DMS 273 treated with DMSO at 0.1 percent for 48 hours (cell line): ENCODE measurements at places on chromosomes 6 and 20.

DNA sequence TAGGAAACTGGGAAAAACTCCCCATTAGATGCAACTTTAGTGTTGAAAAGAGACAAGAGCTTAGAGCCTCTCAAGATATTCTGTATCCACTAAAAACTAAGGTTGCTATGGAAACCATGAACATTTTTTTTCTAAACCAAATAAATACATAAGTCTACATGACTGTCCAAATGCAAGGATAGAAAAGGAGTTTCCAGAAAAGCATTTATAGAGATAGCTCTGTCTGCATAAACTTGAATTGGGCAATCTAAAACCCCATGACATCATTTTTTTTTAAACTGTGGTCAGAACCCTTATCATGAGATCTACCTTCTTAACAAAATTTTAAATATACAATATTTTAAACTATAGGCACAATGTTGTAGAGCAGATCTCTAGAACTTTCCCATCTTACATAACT lies 36.4 kb upstream of the FAM83B start:
- no peak for DNase-seq

DNA sequence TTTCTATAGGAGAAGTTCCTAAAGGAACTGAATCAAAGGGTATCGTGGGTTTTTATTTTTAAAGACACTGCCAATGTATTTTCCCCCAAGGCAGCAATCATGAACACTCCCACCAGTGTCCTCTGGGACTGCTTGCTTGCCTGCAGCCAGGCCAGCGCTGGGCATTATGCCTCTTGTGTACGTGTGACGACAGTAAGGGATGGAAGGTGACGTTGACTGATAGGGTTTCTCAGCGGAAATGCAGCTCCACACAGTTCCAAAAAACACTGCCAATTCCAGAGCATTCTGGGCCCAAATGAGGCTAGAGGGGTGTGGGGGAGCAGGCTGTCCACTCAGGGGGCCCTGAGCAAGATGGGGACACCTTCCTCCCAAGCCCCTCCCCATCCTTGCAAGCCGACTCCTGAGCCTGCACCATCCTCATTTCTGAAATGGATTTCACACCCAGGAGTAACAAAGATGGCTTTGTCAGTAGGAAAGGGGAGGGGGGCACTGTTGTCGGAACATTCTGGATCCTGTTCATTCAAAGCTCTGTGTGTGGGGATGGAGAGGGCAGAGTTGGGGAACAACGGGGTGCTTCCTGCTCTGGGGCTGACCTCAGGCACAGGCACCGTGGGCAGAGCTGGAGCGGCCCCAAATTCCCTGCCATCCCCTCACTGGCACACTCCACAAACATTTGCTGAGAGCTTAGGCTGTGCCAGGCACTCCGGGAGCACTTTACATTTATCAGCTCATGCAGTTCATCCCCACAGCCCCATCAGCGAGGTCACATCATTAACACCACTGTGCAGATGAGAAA lies 20.0 kb downstream of the PREX1 start:
- DNase-seq = no peak

GRCh38 chr6:70286905-70287304 lies 16.0 kb downstream of the COL9A1 start:
- DNase-seq = no peak

GRCh38 chr6:136550045-136550329 lies 235 bp downstream of the MAP7 start:
- DNase-seq = no peak

DNA sequence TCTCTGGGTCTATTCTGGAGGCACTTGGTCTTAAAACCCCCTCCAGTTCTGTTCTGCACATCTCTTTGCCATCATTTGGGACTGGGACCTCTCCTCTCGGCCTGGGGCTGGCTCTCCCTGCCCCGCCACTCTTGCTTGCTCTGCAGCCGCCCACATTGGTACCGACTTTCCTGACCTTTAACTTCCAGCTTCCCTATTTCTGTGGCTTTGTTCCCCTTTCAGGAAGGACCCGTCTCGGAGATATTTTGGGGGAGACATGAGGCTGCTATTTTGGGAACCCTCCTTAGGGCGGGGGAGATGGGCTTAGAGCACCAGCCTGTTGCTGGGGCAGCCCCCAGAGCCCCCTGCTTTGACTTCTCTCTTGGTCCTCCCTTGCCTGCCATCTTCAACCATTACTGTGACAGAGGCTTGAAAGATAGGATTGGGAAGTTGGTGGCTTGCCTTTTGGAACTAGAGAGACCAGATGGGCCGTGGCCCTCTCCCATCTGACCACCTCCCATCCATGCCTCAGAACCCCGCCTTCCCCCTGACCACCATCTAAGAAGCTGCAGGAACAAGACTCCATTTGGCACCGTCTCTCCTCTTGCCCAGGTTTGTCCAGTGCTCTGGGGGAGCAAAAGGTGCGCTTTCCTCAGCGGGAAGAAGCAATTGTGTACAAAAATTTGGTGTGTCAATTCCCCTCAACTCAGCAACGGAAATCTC lies 914 bp downstream of the TREM2 start:
- no peak for DNase-seq

GRCh38 chr6:43454696-43455530 lies 435 bp downstream of the DLK2 start:
- DNase-seq = no peak

GRCh38 chr6:151179321-151179720 lies 60.4 kb upstream of the AKAP12 start:
- no peak for DNase-seq

DNA sequence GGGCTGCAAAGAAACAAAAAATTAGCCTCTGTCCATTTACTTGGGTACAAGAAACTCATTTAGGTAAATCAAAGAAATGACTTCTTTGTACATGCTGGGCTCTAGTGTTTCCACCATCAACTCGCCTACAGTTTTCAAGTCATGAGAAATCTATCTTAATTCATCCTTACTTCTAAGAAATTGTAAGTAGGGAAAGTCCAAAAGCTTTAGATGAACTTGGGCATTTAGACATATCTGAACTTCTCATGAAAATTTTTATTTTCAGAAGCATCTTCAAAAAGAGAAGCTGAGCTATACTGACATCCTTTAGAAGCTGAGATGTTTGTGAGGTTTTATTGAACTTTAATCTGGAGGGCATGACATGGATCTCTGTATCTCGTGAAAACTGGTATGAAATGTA lies 117.3 kb downstream of the MYB start:
- no peak for DNase-seq

DNA sequence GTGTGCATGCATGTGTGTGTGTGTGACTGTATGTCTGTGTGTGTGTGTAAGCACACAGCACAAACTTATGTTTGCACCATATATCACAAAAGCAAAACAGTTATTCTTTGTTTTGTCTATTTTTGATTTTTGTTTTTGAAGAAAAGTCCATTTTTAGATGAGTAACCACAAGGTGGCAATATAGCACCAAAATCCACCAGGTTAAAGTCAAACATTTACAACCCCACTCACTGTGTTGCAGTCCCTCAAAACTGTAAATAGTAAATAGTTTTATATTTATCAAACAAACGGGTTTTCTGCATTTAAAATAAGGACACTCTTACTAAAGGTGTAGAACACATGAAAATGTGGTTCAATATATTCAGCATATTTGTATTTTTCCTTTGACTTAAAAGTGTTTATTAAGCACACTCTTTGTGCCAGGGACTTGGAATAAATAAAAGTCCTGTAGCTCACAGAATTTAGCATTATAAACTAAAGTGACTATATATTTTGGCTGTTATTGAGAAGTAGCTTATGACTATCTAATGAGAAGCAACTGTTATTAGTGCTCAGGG lies 118.5 kb downstream of the GFRAL start:
- no peak for DNase-seq

- no peak for DNase-seq
These were observed 179.1 kb downstream of the TFAP2C start for GRCh38 chr20:56808117-56808725.

- DNase-seq = no peak
These were observed 75.7 kb upstream of the QKI start for GRCh38 chr6:163338671-163339405.

- no peak for DNase-seq
These were observed 344.5 kb downstream of the KIF16B start for GRCh38 chr20:16228722-16229121.

DNA sequence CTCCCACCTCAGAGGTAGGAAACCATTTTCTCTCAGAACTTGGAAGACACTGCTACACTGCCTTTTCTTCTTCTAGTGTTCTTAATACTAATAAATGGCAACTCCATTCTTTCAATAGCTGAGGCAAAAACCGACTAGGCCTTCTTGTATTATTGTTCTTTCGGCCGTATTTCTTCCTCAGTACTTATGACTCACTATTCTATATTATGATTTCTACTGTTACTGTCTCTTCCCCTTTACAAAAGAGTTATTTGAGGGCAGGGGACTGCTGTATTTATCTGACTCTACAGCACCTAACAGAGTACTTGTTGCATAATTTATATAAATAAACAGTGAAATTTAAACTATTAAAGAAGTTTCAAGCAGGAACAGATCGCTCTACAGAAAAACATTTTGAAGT lies 3.1 kb downstream of the DNAAF9 start:
- DNase-seq = no peak

DNA sequence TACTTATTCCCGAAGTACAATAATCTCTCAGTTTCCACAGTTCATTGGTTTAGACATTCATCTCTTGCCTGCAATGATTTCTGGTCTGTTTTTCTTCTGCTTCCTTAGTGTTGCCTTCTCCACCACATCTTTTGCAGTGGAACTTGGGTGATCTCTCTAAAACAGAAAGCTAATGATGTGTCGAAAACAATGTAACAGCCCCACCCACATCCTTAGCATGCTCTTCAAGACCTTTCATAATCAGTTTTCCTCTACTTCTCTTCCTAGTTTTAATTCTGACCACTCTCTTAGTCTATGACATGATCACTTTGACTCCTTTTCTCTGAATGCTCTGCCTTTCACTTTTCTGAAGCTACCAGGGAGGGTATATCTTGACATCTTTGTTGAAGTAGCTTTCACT lies 1007.9 kb upstream of the CITED2 start:
- no peak for DNase-seq

- DNase-seq = no peak
These were observed 789.7 kb downstream of the FRK start for GRCh38 chr6:115270953-115271352.

DNA sequence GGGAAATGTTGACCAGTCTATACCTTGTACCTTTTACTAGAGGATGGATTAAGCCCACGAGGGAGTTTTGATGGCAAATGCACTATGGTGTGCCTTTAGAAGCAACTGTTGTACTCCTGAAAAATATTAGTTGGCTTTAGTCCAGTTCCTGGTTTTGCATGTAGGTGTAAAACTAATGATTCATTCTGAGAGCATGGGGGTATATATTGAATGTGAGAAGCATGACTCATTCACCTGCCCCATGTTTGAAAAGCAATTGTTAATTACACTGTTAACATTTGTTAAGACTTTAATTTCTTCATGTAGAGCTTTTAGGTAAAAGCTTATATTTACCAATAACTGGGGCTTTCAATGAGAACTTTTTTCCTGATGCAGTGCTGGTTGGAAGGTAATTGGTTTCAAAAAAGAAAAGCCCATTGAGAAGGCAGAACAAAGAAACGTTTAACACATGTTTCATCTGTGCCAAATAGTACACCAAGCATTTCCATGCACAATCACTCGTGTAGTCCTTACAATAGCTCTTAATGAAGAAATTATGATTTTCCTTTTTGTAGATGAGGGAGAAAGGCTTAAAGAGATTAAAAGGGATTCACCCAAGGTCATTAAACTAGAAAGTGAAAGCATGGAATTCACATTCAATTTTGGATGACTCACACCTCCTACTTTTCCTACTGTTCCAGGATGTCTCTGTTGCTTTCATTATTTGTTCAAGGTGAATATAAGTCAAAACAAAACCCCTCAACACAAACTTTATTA lies 134.1 kb downstream of the CCDC170 start:
- no peak for DNase-seq

- DNase-seq = no peak
These were observed 19.8 kb downstream of the ADGRF5 start for GRCh38 chr6:46901882-46902314.

DNA sequence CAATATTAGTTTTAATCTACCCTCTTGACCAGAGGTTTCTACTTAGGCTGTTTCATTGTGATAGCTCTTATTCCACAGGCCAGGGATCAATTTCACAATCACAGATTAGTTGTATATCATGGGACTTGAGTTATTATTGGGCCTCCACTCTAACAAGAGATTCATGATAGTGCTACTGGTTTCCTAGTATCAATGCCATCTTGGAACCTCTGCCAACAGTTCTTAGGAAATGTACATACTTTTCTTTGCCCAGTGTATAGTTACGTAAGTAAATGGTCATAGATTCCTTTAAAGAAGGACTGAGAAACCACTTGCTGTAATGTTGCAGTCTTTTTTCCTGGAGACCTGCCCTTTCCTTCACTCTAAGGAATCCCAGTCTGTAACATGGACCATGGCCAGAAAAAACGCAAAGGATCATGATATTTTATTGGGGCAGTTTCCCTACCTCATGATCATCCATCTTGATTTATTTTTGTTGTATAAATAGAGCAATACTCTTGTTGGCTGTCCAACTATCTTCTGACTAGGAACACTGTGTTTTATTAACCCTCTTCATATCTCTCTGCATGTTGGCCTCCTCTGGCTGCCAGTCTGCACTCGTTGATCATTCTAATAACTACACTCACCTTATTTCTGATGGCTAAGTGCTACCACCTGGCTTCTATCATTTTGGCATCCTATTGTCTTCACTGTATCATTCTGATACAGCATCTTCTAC lies 38.0 kb upstream of the VGLL2 start:
- DNase-seq = no peak

GRCh38 chr20:33914919-33915318 lies 78.8 kb upstream of the RALY start:
- DNase-seq = no peak

- DNase-seq = no peak
These were observed 303.4 kb downstream of the TAF4 start for GRCh38 chr20:61762167-61762710.

DNA sequence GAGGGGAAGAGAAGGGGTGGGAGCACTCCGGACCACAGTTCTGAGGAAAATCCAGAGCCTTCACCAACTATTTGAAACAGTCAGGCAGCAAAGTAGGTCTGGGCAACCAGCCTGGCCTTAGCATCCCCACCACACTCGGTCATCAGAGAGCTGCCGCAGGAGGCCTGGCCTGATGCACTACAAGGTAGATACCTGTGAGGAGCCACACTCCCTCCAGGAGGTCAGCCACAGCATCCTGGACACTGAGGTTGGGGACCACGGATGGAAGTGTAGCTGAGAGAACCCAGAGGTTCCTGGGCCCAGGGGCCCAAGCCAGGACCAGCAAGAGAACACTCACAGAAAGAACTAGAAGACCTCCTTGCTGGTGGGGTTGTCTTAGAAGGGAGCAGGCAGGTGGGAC lies 194.8 kb upstream of the PROKR2 start:
- no peak for DNase-seq
